Stimulated activated CD8-positive, alpha-beta memory T cell treated with anti-CD3 and anti-CD28 coated beads, Interleukin-2, amount 100 ng/mL, for 48 hours (primary cell): ENCODE measurements at places on chromosomes 12 and 14.

- DNase-seq, result no peak
Measured at GRCh38 chr12:81758421-81759189, 545 bp downstream of the PPFIA2 start.

GRCh38 chr12:20360407-20360806, 7.9 kb upstream of the PDE3A start:
- DNase-seq, result no peak

- no peak for DNase-seq
Measured at GRCh38 chr12:93827669-93828068, 150.5 kb downstream of the CRADD start.

DNA sequence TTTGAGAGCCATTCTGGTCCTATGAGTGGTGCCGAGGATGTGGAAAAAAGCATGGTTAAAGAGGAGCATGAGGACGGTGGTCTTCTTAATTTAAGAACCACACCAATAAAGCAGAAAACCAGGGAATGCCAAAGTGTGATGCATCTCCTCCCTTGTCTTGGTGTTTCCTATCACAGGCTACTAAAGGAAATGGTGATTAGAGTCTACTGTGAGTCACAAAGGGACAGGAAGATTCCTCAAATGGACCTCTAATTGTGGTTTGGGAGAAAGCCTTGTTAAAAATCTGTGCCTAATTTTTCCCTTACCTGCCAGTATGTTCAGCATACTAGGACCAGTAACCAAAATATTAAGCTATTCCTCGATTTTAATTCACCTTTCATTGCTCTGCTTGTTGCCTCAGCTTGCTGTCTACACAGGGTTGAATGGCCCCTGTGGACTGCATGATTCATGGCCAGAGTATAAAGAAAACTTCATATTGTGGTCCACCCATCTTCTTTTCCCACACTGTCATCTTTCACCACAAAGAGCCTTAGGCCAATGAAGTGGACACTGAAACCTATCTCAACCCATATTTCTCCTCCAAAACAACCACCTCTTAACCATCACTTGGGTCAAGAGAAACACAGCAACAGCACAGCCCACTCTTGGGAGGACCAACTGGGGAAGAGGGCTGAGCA, 38.8 kb downstream of the DIO2 start:
- no peak for DNase-seq

DNA sequence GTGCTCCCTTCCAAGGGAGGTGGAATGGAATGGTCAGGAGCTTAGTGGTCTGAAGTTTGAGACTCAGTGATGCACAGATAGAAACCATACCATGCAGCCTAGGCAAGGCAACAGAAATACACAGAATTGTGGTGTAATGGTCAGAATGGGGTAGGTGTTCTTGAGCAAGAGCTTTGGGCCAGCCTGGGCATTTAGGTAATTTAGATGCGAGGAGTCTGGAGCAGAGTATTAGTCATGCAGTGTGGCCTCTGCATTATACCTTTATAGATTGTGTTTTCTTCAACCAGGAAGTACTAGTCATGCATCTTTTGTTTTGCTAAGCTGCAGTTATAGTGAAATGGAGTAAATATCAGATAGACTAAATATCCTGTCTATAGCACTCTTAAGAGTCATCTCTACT, 118.3 kb downstream of the DAAM1 start:
- DNase-seq, result no peak

DNA sequence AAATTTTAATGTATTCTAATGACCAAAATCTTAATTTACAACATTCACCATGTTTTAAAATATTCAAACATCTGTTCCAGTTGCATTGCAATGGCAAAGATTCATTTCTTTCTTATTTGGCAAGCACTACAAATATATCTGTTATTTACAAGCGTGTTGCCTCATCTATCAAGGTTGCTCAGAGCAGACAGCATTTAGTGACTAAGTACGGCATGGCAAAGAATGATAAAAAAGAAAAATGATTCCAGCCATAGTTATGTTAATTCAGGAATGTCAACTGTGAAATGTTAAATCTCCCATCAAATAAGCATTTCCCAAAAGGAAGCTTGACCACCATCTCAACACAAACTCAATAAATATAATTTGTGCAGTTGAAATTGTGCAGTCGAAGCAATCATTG, 312.1 kb downstream of the SEC23A start:
- no peak for DNase-seq

DNA sequence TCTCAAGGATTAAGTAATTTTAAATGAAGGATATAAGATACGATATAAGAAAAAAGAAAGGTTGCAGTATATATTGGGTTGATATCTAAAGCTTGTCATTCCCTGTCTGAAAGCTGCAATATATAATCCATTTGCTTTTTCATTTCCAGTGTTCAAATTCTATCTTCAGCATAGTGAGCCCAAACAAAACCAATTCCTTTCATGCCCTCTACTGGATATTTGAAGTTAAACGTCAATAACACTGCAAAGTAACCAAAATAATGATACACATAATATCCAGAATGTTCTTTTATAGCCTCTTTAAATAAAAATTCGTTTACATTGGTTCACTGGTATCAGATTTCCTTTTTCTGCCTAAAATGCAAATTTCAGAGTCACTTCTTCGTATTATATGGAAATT, 64.5 kb upstream of the DAAM1 start:
- no peak for DNase-seq

- DNase-seq, result no peak
Measured at GRCh38 chr14:91139776-91140175, 25.9 kb downstream of the DGLUCY start.

DNA sequence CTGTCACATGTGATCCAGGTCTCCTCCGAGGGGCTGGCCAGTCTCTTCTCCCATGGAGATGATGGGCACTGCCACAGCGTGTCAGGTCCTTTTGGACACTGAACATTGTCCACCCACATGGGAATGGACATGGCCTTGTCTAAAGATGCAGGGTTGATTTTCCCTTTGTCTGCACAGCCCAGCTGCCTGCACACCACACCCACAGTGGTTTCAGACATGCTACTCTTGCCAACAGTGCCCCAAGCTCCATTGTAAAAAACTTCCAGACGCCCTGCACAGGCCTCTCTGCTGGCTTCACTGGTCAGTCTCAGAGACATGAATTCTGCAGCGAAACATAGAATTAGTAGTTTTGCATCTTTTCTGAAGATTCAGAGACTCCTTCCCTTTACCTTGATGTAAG, 18.5 kb downstream of the CD163 start:
- no peak for DNase-seq

GRCh38 chr14:101373690-101374295, 187.5 kb upstream of the DIO3 start:
- no peak for DNase-seq
